Stimulated activated CD8-positive, alpha-beta memory T cell treated with anti-CD3 and anti-CD28 coated beads, Interleukin-4, amount 100 ng/mL, for 4 hours (primary cell): ENCODE measurements at places on chromosomes 16 and 17.

DNA sequence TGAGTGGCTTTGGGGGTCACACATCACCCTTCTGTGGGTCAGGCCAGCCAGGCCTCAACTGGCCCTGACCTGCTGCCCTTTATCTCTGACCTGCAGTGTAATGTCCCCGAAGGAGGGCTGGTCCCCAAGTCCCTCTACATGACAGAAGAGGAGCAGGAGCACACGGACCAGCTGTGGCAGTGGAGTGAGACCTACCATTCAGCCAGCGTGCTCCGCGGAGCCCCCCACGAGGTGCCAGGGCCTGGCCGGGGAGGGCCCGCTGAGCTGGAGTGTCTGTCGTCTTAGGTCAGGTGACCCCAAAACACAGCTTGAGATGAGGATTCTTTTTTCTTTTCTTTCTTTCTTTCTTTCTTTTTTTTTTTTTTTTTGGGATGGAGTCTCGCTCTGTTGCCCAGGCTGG, 26.5 kb downstream of the NAGPA start:
- DNase-seq, result no peak

- no peak for DNase-seq
These were observed 139.8 kb upstream of the SDK2 start for GRCh38 chr17:73783945-73784603.

GRCh38 chr17:31085563-31085962, 9.2 kb upstream of the NF1 start:
- DNase-seq, result no peak

- no peak for DNase-seq
These were observed 105.5 kb downstream of the MYO1D start for GRCh38 chr17:32771396-32771795.

- no peak for DNase-seq
These were observed 9.8 kb upstream of the TEX19 start for GRCh38 chr17:82349287-82349701.

- DNase-seq, result no peak
These were observed 584 bp upstream of the TNRC6A start for GRCh38 chr16:24728891-24729242.

DNA sequence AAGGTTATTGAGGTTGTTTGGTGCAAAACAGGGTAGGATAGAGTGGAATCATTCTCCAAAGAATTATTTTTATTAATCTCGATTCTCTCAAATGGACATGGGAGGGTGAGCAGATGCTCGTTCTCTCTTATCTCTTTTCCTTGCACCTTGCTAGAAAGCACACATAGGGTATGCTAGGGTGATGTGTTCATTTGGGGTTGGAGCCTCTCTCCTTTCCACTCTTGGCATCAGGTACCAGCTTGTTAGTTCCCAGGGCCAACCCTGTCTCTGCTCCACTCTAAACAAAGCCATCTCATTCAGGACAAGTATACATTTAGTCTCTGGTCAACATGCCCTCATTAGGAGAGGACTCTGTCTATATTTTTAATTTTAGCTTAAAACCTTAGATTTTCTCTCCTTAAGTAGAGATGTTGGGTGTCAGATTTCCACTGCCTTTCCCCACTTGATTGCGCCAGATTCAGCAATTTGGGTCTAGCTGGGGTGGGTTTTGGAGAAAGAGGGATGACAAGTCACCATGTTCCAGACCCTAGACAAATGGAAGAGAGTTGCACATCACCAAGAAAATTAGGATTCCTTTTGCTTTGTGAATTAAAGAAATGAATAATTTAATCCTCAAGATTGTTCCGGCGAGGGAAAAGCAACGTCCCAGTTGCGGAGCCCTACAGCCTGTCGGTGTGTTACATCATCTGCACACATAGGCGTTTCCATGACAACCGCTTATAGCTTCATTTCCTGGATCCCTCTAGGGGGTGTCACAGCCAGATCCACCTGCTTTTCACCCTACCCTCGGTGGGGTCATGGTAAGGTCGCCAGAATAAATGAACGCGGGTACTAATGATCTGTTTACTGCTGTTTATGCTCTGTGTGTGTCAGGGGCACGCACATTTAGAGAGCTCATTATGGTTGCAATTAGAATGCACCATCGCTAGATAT, 41.6 kb downstream of the SNX11 start:
- DNase-seq, result no peak

DNA sequence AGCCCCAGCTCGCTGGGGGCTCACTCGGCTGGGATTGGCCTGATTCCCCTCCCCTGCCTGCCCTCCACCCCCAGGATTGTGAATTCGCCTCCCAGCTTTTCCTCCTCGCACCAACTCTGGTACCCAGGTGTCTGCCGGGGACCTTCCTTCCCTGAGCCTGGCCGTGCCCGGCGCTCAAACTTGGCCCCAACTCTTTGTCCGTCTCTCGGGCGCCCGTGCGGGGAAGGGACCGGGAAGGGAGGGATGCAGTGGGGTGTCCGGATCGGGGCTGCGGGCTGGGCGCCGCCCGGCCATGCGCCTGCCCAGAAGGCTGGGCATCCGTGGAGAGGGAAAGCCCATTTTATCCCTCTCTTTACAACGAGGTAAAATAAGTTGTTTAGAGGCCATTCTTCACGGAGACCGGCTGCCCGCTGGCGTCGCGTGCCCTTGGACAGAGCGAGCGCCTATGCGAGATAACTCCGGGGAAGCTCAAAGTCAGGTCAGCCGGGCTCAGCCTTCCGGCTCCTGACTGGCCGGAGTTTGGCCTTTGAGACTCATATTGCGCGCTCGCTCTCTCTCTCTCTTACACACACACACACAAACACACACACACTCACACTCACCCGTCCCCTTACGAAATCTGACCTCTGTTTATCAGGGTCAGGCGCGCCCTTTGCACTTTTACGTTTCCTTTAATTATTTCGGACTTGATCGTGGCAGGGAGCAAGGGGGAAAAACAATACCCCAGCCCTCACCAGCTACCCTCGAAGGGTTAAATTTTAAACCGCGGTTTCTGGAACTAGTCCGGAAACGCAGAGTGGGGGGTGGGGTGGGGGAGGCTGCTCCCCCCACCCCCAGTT, 774 bp upstream of the MAF start:
- DNase-seq, result no peak

GRCh38 chr17:50564916-50565315, 4.4 kb downstream of the CACNA1G start:
- no peak for DNase-seq

GRCh38 chr16:66093191-66093590, 273.3 kb upstream of the CDH5 start:
- DNase-seq, result no peak

DNA sequence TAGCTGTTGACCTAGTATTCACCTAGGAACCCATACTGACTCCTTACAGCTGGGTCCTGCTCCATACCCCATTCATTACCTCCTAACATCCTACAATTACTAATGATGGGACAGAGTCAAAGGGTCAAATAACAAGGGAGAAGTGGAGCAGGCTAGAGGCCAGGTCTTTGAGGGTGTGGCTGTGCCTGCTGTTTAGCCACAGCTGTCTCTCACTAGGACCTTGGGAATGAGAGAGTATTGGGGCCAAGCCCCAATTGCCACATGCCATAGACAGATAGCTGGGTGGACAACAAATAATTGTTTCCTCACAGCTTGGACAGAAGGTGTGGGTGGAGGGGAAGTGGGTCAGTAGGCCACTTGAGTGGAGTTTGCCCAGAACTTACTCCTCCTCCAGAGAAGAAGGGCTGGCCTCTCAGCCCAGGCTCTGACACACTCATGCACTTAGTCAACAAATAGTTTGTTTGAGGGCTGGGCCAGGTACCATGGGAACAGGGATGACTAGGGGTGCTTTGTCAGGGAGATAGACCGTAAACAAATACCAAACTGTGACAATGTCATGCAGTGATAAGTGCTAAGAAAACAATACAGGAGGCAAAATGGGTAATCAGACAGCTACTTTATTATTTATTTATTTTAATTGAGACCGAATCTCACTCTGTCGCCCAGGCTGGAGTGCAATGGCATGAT, 10.2 kb upstream of the CENPT start:
- no peak for DNase-seq

DNA sequence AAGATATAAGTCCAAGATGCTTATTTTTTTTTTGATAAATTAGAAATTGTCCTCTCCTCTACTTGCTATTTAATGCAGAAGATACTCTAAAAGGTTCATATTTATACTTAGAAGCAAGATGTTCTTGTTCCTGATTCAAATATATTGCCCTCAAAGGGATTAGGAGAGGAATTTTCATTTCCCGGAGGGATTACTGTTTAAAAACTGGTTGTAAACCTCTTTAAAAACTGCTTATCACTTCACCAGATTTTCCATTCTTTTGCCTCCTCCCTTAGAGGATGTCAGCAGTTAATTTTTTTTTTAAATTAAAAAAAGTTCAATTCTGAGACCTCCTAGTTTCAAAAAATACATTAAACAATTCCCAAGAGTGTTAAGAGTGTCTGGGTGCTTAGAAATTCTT, 2.8 kb downstream of the TENT4B start:
- DNase-seq, result no peak

DNA sequence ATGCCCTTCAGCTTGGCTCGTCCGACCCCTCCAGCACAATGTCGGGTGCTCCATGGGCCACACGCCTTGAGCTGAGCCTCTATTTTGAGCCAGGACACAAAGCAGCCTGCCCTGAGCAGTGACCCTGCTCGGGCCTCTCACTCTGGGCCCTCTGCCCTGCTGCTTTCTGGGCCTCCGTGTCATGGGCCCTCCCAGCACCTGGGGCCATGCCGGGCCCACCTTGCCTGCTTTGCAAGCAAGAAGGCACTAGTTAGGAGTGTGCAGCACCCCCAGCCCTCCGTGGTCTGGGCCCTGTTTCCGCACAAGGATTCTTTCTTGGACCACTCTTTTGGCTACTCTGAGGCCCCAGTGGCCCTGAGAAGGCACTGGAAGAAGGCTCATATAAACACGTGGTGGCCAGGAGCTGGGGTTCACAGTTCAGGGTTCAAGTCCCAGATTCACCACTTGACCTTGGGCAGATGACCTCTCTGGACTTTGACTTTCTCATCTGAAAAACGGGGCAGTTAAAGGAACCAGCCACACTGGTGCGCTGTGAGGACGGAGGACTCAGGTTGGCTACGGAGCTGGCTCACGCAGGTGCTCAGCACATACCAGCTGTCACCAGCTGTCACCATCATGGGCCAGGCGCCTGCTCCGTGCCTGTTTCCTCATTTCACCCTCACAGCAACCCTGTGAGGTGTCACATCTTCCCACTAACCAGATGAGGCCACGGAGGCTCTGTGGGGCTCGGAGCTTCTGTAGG, 166.0 kb upstream of the GSE1 start:
- no peak for DNase-seq

- no peak for DNase-seq
These were observed 12.6 kb upstream of the CA10 start for GRCh38 chr17:52170963-52171572.

DNA sequence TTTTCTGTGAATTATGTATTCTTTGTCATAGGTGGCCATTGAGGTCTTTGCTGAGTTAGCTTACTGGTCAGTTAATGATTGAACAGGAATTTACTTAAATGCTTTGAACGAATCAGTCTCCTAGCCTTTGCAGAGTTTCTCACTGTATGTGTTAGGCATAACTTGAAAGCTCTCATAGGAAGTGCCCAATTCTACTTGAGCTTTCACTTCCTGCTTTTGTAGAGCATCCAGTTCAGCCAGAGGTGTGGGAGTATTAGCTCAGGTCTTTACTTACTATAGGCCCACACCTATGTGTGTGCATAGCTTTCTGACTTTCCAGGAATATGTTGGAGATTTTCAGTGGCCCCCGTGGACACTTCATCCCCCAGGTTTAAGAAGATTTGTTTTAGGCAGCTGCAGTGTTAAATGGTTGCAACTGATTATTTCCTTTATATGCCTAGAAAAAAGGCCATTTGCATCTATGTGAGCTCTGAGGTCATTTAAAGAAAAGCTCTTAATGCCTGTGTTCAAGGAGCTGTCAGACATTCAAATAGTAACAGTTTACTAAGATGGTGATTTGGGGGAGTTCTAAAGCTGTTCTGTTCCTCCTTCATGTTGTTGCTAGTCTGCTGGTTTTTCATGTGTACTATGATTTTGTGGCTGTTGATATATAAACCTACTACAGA, 62.3 kb downstream of the PHKB start:
- DNase-seq, result no peak

- no peak for DNase-seq
These were observed 26.5 kb upstream of the SLC39A11 start for GRCh38 chr17:73118951-73119391.

DNA sequence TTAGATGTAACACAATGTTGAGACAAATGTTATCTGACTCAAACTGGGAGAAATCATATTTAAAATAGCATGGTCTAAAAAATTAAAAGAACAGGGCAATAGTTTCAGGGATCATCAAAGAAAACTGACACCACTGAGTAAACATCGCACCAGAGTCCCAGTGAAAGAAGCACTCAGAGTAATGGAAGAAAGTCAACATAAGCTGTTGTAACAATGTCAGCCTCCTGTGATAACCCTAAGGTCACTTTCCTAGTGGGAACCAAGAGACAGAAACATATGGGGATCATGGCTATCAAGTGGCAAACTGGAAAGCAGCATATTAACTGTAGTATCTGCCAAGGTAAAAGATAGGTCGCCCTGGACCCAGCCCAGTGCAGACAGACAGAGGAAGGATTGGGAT, 160.8 kb downstream of the CA10 start:
- no peak for DNase-seq

- DNase-seq, result no peak
These were observed 13.8 kb downstream of the CTRL start for GRCh38 chr16:67917852-67918236.

GRCh38 chr16:19851476-19851875, 33.2 kb downstream of the GPRC5B start:
- no peak for DNase-seq

DNA sequence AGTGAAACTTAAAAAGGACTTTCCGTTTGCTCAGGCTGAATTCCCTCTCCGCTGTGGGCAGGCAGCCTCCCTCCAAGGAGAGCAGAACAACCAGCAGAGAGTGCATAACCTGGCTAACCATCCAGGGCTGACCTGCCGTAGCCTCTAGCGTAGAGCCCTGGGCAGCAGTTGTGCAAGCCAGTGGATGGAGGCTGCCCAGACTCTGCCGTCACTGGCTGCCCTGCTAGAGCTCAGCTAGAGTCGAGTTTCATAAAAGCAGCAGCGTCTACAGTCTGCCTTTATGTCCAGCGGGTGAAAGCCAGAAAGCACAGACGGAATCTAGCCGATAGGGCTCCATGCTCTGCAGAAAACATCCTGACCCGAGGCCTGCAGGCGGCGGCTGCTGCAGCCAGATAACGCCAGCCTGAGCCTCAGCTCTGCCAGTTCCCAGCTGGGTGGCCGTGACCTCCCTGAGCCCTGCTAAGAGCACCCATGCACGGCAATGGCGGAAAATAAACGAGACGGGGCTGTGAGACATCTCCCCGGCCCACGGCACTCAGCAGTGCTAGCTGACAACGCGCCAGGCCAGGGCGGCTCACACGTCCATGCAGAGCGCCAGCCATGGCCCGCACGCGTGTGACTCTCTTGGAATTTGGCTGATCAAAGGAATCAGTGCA, 231.3 kb downstream of the ENGASE start:
- no peak for DNase-seq
